ENCODE measurements at places on chromosomes 11 and 22. TPM values are rescaled to one million over a fixed set of nuclear protein-coding genes. Genes with fewer than 3 reads are reported as not detected.
A peak's percentile ranks its signal among the peaks of the same experiment; 100 is the strongest.

DNA sequence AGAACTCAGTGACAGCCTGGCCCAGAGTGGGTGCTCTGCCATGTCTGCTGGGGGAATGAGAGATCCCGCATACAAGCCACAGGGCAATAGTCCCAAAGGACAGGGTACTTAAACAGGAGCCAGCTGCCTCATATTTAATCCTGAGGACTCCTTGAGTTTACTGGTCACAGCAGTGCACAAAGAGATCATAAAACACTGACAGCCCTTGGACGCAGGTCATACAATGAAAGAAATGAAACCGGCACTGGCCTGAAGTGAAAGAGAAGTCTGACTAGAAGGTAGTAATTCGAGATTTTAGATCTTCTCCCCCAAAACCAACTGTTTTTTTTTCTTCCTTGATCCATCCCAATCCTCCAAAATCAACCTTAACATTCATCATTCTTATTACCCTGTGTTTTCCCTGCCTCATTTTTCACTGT is 299.8 kb upstream of the SYN3 start:
- no peak for DNase-seq

Gene THOC5
- 64.8 TPM for total RNA-seq

DNA sequence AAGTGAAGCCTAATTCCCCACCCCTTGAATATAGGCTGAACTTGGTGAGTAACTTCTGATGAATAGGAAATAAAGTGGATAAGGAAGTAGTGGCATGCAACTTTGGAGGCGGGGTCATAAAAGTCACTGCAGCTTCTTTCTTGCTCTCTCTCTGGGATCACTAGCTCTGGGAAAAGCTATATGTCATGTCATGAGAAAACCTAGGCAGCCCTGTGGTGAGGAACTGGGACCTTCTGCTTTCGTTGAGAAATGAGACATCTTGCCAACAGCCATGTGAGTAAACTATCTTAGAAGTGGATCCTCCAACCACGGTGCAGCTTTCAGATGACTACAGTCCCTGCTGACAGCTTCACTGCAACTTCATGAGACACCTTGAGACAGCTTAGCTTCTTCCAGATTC is 15.7 kb downstream of the ZNF214 start:
- DNase-seq, result no peak

Gene RAPSN
- 0.29 TPM for total RNA-seq

Gene MS4A12
- total RNA-seq, result not detected

DNA sequence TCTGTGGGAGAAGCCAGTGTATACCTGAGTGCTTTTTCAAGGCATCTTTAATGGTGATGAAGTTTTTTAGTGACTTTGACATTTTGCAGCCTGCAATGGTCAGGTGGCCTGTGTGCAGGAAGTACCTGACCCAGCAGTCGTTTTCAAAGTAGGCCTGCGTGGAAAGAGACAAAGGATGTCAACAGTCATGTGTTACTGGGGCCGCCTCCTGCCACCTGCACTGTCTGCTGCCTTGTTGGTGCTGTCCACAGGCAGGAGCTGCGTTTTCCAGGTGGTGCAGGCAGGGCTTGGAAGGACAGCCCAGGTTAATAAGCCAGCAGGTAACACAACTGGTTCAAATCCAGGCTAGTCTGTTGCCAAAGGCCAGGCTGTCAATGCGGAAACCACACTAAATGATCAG is 26.5 kb upstream of the NAP1L4 start:
- no peak for DNase-seq

Gene KRTAP5-7
- 0.59 TPM for total RNA-seq

Gene ZNHIT2
- 12.3 TPM for total RNA-seq

DNA sequence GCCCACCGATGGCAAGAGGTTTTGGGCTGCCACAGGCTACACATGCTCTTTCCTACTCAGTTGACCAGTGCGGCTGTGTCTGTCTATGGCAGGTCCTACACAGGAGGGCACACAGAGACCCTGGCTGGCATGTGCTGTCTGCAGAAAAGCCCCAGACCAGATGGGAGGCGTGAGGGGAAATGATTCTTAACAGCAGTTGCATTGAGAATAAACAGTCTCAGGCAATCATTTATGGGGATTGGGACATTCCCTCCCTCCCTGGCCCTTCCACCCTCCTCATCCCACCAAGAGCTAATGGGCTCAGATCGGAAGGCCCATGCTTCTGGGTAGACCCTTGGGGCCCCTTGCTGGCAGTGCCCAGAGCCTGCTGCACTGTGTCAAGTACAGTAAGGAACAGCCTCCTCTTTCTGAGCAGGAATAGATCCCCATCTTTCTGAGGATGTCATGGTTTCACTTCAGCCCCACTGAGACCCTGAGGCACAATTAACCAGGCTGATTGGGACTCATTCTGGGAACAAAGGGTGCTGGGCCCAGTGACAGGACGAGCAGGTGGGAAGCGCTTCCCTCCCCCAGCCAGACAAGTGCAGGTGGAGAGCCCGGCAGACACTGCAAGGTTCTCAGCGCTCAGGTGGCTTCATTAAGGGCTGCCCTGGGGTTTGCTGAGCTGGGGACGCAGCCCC is 28.3 kb downstream of the TSPAN18 start:
- no peak for DNase-seq

Gene PRRG4
- 0.29 TPM for total RNA-seq

GRCh38 chr22:27224485-27225374 is 567.3 kb downstream of the MIAT start:
- DNase-seq, result peak; percentile 72

- peak; percentile 23 for DNase-seq
These were observed 33.1 kb upstream of the ARHGAP32 start for GRCh38 chr11:129225190-129225589.

DNA sequence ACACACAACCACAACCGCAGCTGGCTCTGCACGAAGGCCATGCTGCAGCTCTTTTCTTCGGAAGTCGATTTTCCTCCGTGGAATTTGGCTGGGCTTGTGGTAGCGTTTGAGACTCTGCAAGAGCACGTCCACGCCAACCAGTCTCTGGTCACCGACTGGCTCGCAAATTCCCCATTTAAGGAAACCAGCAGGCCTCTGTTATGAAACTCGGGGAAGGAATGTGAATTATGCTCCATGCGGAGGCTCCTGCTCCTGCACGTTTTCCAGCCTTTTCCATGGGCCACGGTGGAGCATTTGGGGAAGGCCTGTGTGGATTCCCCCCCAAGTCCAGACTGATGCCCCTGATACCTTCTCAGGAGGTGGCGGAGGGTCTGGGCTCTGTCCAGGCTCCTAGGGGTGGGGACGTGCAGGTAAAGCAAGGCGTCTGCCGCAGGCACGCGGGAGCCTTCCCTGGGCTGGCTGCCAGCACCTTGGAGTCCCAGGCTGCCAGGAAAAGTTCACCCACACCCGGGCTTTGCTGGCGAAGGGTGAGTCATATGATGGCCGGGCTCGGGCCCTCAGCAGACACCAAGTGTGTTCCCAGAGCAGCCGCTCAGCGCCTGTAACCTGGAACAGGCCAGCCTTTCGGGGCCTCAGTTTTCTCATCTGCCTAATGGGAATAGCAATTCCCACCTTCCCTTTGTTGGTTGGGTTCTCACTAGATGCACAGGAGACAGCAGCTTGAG is 41.9 kb downstream of the LRP5 start:
- DNase-seq, result peak; percentile 100

GRCh38 chr11:69744435-69744834 is 30.7 kb downstream of the FGF4 start:
- no peak for DNase-seq

Gene SLC16A8
- total RNA-seq, result not detected

DNA sequence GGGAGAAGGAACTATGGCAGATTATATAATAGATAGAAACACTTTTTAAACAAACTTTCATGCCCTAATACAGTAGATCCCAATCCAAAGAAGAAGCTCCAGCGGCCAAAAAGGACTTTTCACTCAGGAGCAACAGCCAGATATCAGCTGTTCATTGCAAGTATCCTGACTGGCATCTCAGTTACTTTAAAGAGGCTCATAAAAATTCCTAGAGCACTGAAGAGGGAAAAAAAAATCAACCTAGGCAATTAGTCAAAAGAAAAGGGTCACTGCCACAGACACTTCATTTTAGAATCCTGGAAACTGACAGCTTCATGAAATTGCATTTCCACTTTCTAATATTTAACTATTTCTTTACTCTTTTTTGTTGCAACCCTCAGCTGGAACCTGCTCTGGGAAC is 170.6 kb upstream of the SOX6 start:
- peak; percentile 26 for DNase-seq

Gene OR4D5
- not detected for total RNA-seq

Gene MED17
- 32.6 TPM for total RNA-seq

GRCh38 chr11:45176996-45177395 is 30.6 kb downstream of the PRDM11 start:
- DNase-seq, result no peak

Gene RAG1
- 0.36 TPM for total RNA-seq

Gene VSIG10L2
- not detected for total RNA-seq

- no peak for DNase-seq
These were observed 40.3 kb upstream of the CADM1 start for GRCh38 chr11:115544422-115544948.

Gene CSNK2A3
- 2.1 TPM for total RNA-seq
